Stimulated activated CD4-positive, alpha-beta T cell treated with anti-CD3 and anti-CD28 coated beads, Interleukin-12 subunit alpha, Interleukin-12 subunit beta, amount 100 ng/mL, for 24 hours (primary cell): ENCODE measurements at places on chromosomes 13 and 19.

GRCh38 chr13:98937911-98938381 is 39.9 kb downstream of the DOCK9 start:
- DNase-seq, result no peak

DNA sequence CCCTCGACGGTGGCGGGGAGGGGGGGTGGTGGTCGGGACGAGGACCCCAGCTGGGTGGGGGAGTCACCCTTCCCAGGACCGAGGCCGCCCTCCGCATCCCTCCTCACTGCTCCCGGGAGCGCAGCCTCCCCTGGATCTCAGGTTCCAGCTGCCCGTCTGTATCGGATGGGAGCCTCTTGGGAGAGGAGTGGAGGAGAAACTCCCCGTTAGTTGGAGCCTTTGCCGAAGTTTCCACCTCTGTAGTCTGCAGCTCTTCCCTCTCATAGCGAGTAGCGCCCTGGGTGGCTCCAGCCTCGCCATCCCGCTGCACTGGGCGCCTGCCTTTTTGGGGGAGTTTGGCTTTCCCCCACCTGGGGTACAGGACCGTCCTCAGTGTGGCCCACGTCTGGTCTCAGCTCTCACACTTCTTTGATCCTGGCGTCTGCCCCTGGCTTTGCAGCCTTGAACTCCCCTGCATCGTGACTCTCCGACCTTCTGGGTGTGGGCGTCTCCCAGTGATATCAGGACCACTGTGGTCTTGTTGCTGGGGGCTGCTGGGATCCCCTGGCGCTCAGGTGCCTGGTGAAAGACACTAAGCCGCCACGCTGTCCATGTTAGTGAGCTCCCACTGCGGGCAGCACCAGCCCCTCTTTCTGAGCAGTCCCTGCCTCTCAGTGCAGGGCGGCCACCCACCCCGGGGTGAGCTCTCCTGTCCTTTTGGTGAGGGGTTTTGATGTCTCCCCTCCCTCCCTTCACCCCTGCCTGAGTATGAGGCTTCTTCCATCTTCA is 1.1 kb downstream of the CNOT3 start:
- DNase-seq, result no peak

- DNase-seq, result no peak
These were observed 60.0 kb downstream of the ZNF627 start for GRCh38 chr19:11657307-11657706.

DNA sequence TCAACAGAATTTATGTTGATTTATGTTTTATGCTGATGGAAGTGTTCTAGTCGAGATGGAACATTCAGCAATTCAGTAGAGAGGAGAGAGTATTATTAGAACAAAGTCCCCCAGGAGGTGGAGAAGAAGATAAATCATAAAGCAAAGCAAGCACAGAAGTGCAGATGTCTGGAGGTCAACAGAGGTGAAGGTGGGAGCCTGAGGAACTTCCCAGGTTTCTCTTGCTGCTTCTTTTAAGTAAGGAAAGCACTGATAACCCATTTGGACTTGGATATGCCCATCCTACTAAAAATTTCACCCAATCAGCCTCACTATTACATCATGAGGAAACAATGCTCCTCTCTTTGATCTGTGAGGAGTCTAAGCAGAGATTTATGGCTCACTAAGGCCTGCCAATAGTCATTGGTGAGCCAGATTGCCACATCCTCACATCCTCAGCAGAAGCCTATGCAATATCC is 98.8 kb downstream of the EPSTI1 start:
- no peak for DNase-seq

DNA sequence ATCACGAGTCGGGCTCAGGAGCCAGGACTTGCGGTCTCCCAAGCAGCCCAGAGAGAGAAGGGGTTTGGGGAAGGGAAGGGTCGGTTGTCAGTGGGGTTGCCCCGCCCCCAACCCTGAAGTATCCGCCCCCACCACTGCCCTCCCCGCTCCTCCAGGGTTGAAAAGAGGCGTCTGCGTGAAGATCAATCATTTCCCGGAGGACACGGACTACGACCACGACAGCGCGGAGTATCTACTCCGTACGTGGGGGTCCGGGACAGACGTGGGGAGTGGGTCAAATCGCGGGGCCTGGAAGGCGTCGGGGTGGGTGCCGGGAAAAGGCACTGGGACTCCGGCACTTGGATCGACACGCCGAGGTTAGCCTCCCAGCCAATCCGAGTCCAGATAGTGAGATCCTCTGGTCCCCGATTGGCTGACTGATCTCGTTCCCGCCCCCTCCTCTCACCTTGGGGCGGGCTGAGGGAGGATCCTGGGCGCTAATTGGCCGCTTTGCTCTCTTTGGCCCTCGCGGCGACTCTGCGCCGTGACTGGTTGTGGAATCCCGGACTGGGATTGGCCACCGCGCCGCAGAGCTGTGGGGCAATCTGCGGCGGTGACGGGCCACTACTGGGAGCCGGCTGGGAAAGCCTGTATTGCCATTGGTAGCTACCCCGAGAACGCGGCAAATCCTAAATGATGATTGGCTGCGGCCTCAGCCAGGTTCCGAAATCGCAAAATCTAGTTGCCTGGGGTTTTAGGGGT is 13.3 kb upstream of the CACNG6 start:
- DNase-seq, result no peak

GRCh38 chr19:22609630-22610029 is 24.5 kb upstream of the ZNF492 start:
- no peak for DNase-seq

- no peak for DNase-seq
These were observed 656.8 kb downstream of the SLITRK6 start for GRCh38 chr13:85142351-85142927.

DNA sequence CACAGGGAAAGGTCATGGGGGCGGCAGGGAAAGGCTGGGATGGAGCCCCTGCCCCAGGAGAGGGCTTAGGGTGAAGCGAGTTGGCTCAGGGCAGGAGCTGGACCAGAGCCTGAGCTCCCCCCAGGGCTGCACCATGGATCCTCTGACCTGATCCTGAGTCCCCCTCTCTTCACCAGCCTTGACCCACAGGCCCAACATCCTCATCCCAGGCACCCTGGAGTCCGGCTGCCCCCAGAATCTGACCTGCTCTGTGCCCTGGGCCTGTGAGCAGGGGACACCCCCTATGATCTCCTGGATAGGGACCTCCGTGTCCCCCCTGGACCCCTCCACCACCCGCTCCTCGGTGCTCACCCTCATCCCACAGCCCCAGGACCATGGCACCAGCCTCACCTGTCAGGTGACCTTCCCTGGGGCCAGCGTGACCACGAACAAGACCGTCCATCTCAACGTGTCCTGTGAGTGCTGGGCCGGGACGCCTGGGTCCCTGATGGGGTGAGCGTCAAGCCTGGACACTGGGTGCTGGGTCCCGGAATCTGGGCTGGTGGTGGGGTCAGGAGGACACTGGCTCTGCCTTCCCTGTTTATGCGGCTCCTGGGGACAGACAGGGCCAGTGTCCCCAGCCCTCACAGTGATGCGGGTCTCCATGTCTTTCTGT is 842 bp downstream of the SIGLEC9 start:
- DNase-seq, result no peak

DNA sequence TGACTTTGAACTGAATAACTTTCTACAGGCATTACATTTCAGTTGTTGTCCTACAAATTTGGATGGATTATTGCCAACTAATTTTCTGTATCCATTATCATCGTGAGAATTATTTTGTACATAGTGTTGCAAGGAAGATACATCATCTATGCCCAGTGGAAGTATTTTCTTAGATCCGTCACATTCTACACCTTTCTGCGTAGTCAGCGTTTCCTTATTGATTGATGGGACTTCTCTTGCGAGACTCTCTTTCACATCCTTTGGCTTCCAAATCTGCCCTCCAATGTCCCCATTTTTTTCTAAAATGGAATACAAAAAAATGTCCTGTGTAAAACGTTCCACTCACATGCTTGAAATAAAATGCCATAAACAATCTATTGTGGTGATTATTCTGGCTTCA is 9.2 kb downstream of the ZIM3 start:
- no peak for DNase-seq
